ENCODE measurements at places on chromosomes 5 and 9. TPM values are rescaled to one million over a fixed set of nuclear protein-coding genes. Genes with fewer than 3 reads are reported as not detected.

The LCN12 gene
- total RNA-seq: 8.6 TPM

The SLC34A3 gene
- not detected for total RNA-seq

- no peak for DNase-seq
These were observed 90.8 kb downstream of the VAV2 start for GRCh38 chr9:133901184-133901835.

- no peak for DNase-seq
These were observed 267.7 kb downstream of the ADAMTS6 start for GRCh38 chr5:65213921-65214525.

The MCTP1 gene
- 63.1 TPM for total RNA-seq

DNA sequence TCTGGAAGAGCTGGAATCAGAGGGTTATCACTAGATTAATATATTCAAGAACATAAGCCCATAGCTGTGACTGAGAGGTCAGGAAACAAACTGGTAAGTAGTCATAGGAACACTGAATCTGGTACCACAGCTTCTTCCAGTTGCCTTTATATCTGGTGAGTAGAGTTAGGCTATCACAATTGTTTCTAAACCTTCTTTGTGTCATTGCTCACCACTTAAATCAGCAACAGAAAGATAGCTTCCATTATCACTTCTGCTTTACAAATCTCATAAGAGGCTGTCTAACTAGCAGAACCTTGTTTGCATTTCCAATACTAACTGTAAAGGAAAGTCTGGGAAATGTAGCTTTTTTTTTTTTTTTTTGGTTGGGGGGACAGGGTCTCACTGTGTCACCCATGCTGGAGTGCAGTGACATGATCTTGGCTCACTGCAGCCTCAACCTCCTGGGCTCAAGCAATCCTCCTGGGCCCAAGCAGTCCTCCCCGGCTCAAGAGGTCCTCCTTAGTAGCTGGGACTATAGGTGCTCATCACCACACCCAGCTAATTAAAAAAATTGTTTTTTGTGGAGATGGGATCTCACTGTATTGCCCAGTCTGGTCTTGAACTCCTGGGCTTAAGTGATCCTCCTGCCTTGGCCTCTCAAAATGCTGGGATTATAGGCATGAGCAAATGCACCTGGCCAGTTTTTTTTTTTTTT lies 22.0 kb downstream of the CDC42SE2 start:
- DNase-seq: no peak

DNA sequence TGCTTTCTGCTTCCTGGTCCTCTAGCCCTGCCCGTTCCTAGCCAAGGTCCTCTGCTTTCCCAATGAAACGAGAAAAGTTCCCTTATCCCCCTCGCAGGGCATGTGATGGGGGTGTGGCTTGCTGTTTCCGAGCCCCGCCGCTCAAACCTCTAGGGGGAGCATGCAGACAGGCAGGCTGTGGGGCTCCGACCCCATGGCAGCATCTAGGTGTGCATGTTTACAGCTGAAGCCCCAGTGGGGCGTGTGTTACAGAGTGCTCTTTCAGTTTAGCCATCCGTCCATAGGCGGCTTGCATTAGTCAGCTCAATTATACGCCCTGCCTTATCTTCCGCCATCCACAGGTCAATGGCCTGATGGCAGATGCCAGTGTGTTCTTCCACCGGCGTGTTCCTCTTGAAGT lies 48.3 kb upstream of the SPATA31E1 start:
- DNase-seq: no peak

- DNase-seq: no peak
These were observed 2.1 kb downstream of the CFAP77 start for GRCh38 chr9:132412089-132412488.

- DNase-seq: no peak
These were observed 35.1 kb downstream of the PCDHGC5 start for GRCh38 chr5:141523991-141524390.

The TAF11L13 gene
- not detected for total RNA-seq

Data from sciatic nerve (tissue), 2 donors.